ENCODE measurements at places on chromosomes 7 and 10. TPM values are rescaled to one million over a fixed set of nuclear protein-coding genes. Genes with fewer than 3 reads are reported as not detected.

Gene KNDC1
- 0.86 TPM for total RNA-seq

Gene KIN
- total RNA-seq = 3.7 TPM

Gene CELF2
- total RNA-seq = 18.1 TPM

Gene ECD
- 21.4 TPM for total RNA-seq

Gene DDX56
- 41.9 TPM for total RNA-seq

Gene PPP1R17
- total RNA-seq = not detected

Gene TMEM270
- total RNA-seq = not detected

Gene PRSS37
- total RNA-seq = not detected

Gene PRLHR
- not detected for total RNA-seq

Gene TMEM60
- 11.7 TPM for total RNA-seq

Gene MEIG1
- total RNA-seq = 0.46 TPM

Gene PDZD7
- total RNA-seq = 5.5 TPM

Gene VPS37D
- total RNA-seq = 5.7 TPM

Gene SRPK2
- total RNA-seq = 74.4 TPM

Gene SMKR1
- 0.20 TPM for total RNA-seq

Gene KEL
- not detected for total RNA-seq

Gene SFTPA1
- total RNA-seq = not detected

Gene SPDYE2
- not detected for total RNA-seq

Gene SPDYE5
- not detected for total RNA-seq

Gene NRCAM
- 22.6 TPM for total RNA-seq

Gene FGFR2
- 0.03 TPM for total RNA-seq

Gene POU6F2
- not detected for total RNA-seq

Gene PALD1
- 0.40 TPM for total RNA-seq

Gene SCRN1
- total RNA-seq = 146 TPM

Gene STEAP4
- 5.9 TPM for total RNA-seq

Gene CRYGN
- total RNA-seq = not detected

Gene RAB11FIP2
- total RNA-seq = 16.5 TPM

Gene CPVL
- 0.20 TPM for total RNA-seq

Gene LFNG
- 19.7 TPM for total RNA-seq

Gene POM121C
- total RNA-seq = 18.9 TPM

Gene HOXA11
- 0.13 TPM for total RNA-seq

Gene ADIRF
- 116 TPM for total RNA-seq

Gene SLC18A3
- not detected for total RNA-seq

Gene FAM131B
- total RNA-seq = 3.2 TPM

Gene EFCAB10
- total RNA-seq = 0.13 TPM

Gene HOXA10
- not detected for total RNA-seq

Gene PDE1C
- 89.5 TPM for total RNA-seq

Gene NUDT5
- 37.9 TPM for total RNA-seq

Gene LIPM
- total RNA-seq = 0.13 TPM

Gene DNTT
- total RNA-seq = not detected

Gene PTPN20
- 4.5 TPM for total RNA-seq

Gene HYAL4
- not detected for total RNA-seq

Gene C1QL3
- total RNA-seq = not detected

Gene OPALIN
- total RNA-seq = not detected

Gene KLF14
- not detected for total RNA-seq

Gene PRR15
- 0.39 TPM for total RNA-seq

Data from smooth muscle cell of the pulmonary artery (primary cell).